ENCODE measurements at places on chromosomes 12 and 14. TPM values are rescaled to one million over a fixed set of nuclear protein-coding genes. Genes with fewer than 3 reads are reported as not detected.
A peak's percentile ranks its signal among the peaks of the same experiment; 100 is the strongest.

Gene TMPRSS12
- 0.27 TPM for total RNA-seq

Gene KCNH3
- 2.5 TPM for total RNA-seq

Gene FBRSL1
- total RNA-seq: 115 TPM

DNA sequence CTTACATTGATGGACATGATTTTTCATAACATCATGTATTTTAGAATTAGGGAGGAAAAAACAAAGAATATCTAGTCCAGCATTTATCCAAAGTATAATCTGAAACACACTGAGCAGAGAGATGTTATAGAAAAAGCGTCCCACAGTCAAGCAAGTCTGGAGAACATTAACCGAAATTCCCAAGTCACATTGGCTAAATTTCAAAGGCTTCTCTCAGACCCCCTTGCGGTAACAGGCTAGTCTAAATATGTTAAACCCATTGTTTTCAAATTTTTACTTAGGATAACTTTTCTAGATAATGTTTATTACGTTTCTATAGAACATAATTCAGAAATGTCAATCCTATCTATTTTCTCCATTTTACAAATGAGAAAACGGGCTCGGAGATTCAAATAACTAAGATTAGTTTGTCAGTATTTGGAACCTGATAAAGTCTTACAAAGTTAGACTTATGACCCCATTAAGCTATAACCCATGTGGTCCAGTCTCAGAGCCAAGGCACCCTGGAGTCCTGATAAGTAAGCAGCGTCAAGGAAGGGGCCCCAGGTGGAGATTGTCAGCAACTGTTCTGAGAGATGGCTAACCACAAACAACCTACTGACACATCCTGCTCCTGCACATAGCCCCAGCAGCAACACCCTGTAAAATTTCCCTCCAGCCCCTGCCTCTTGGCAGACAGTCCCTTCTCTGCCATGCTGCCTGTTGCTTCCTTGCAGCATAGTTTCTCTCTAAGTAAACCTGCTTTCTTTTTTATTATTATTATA is 220.6 kb upstream of the TMEM260 start:
- DNase-seq: no peak

- DNase-seq: peak; percentile 11
These were observed 12.5 kb downstream of the RTL1 start for GRCh38 chr14:100891051-100891450.

Gene INHBE
- total RNA-seq: not detected

Gene RIPK3
- total RNA-seq: 2.2 TPM

Gene NGB
- total RNA-seq: not detected

Gene CLEC1A
- 0.32 TPM for total RNA-seq

Gene MYH6
- total RNA-seq: not detected

GRCh38 chr12:114888448-114888847 is 204.5 kb upstream of the TBX3 start:
- DNase-seq: no peak

Gene IFI27
- 6.1 TPM for total RNA-seq

Gene CYP46A1
- 1.9 TPM for total RNA-seq

- no peak for DNase-seq
These were observed 26.0 kb downstream of the MAPK1IP1L start for GRCh38 chr14:55077170-55078151.

DNA sequence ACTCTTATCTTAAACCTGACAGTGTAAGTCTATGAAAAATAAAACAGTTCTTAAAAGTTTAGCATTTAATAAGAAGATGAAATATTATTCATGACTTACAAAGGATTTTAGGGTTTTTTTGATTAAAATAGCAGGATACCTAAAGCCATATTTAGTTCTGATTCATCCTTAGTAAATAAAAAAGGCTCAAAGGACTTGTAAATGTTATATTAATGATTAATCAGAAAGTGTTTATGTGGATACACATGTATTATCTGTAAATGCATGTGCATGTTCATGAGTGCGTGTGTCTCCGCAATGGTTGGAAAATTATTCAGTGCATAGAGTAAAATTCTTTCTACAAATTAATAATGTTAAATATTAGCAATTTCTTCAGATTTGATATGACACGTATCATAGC is 4.4 kb downstream of the KLRF1 start:
- no peak for DNase-seq

Gene IFNG-AS1
- not detected for total RNA-seq

DNA sequence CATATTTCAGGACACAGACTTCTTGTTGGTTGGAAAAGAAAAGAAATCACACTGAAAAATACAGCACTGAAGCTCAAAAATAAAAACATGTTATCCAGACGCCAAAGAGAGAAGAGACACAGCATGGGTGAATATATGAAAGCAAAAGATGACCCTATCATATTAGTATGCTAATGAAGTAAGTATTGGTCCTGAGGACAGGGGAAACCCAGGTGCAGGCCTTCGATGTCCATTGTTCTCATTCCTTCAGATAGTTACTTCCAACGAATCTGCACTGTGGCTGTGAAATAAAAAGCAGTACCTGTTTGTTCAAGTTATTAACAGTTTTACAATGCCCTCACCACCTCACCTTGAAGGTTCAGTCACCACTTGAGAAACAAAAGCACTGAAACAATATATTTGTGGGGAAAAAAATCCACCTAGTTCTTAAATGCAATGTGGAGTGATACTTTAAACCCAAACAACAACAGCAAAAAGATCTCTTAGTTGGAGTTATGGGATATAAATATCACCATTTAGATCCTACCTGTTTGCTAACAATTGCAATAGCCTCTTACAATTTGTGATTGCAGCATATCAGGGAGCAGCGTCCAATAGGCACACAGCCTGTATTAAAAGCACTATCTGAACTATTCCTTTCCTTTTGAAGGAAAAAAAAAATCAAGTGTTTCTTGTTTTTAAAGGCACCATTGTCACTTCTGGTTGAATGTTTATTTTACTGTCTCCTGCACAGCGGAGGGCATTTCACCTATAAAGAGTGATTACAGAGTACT is 188.1 kb downstream of the BCAT1 start:
- no peak for DNase-seq

- DNase-seq: no peak
These were observed 12.8 kb downstream of the DEGS2 start for GRCh38 chr14:100146531-100147091.

Gene DHRS4L2
- 19.1 TPM for total RNA-seq

Gene KRT80
- total RNA-seq: 3.0 TPM

Gene CRY1
- total RNA-seq: 26.5 TPM

DNA sequence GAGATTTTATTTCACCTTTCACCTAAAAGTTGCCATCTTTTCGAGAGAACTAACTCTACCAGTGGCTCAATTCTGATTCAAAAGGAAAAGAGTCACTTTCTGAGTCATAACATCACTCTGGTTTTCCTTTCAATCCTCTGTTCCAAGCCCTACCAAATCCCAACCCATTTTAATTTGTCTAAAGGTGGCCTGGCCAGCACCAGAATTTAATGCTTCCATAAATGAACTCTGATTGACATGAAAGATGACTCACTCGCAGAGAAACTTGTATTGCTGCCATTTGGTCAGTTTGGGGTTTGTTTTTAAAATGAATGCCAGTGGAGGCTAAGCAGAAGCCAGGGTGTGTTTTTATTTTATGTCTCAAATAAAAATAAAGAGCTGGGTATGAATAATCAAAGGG is 117.4 kb upstream of the SOX5 start:
- DNase-seq: no peak

- DNase-seq: no peak
These were observed 39.7 kb downstream of the DHRS2 start for GRCh38 chr14:23675906-23676305.

Gene VRTN
- not detected for total RNA-seq

Gene FAM222A
- total RNA-seq: 1.6 TPM

Gene HNF1A
- not detected for total RNA-seq

DNA sequence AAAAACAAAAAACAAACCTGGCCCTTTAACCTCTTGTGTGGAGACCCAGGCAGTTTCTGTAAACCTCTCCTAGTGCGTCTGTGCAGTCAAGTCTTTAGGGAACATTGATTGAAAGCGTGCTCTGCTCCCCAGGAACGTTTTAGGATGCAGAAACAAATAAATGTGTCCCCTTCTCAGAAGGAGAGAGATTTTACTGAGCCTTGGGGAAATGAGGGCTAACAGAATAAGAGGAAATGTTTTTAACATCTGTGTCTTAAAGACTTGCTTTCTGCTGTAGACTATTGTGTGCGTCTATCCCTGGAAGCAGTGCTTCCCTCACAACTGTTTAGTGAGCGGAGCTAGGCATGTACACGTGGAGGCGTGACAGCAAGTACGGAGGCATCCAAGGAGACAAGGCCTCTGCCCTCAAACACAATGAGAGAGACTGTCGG is 54.3 kb downstream of the TECPR2 start:
- no peak for DNase-seq

Gene BBS10
- total RNA-seq: 10.6 TPM

Gene GZMH
- total RNA-seq: not detected

- no peak for DNase-seq
These were observed 27.7 kb upstream of the PEX5 start for GRCh38 chr12:7161811-7162210.

- DNase-seq: no peak
These were observed 700.4 kb upstream of the TBX3 start for GRCh38 chr12:115384391-115384790.

Gene HAL
- 1.6 TPM for total RNA-seq
